ENCODE measurements at places on chromosomes 6 and 20. TPM values are rescaled to one million over a fixed set of nuclear protein-coding genes. Genes with fewer than 3 reads are reported as not detected.

LY6G6D gene
- total RNA-seq: 0.58 TPM

DNA sequence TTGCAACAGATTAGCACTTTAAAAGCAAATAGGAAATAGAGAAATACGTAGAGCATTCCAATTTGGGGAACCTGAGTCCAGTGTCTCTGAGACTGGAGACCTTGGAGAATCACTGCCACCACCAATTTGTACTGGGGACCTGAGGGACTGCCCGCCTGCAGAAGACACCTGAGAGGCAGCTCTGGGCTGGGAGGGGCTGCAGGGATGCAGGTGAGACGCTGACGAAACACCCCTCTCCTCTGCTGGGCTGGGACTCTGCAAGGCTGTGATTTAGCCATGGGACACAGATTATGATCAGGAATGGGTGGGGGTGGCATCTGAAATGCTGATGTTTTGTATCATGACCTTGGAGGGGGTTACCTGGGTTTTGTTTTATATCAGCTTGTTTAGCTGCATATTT, 7.0 kb upstream of the APMAP start:
- DNase-seq: no peak

DNA sequence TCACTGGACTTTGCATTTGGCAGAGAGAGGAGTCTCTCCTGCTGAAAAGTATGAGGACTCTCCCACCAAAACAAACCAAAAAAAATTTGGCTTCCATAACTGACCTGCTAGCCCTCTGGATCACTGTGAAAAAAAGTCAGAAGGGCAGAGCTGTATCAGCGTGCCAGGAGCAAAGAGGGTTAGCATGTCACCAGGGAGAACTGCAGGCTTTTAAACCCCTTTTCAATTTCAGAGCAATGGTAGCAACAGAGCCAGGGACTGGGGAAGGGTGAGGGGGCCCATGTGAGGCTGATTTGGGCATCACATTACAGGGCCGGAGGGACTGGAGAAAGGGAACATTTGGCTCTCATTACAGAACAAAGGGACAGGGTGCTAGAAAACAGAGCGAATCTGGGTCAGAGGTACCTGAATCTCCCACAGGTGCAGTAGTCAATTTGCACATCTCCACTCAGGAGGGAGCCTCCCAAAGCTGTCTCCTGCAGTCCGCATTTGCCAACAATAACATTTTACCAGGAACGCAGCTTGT, 185.7 kb upstream of the EYA4 start:
- no peak for DNase-seq

GRCh38 chr6:147135211-147135681, 69.0 kb upstream of the STXBP5 start:
- DNase-seq: no peak

DNA sequence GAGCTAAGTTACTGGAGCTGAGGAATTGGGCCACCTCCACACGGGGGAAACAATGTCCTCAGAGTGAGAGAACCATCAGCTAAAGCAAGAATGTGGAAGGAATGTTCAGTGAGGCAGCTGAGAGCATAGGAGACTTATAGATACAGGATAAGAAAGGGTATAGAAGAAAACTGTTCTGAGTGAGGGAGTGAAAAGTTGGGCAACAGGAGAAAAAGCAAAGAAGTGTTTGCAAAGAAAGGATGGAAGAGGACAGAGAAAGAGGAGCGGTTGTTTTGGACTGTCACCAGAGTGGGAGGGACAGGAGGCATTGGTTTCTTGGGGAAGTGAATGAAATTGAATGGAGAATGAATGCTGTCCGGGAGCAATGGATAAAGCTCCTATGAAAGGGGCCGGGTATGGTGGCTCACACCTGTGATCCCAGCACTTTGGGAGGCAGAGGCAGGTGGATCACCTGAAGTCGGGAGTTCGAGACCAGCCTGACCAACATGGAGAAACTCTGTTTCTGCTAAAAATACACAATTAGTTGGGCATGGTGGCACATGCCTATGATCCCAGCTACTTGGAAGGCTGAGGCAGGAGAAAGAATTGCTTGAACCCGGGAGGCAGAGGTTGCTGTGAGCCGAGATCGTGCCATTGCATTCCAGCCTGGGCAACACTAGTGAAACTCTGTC, 296.5 kb downstream of the ADGB start:
- DNase-seq: no peak
